NCI-H1092 (cell line): ENCODE measurements at places on chromosomes 5 and 9.

DNA sequence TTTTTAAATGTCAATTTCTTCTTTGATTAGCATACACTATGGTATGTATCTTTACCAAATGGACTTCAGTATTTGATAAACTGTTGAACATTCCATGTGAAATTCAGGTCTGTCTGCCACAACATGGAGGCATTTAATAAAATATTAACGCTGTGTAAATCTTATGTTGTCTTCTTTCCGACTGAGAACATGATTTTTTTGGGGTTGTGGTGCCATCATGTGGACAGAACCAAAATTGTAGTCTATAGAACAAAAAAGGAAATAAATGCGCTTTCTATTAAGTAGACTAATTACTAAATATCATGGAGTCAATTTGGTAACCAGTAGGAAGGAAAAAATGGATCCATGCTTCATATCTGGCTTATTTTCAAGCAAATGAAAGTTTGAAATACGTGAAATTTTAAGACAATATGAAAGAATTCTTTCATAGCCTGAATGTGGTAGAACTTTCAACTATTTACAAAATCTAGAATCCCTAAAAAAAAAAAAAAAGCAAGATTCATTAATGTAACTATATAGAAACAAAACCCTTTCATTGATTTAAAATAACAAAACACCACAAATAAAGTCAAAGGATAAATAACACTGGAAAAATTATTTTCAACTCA, 2.8 kb upstream of the PLK2 start:
- no peak for DNase-seq

DNA sequence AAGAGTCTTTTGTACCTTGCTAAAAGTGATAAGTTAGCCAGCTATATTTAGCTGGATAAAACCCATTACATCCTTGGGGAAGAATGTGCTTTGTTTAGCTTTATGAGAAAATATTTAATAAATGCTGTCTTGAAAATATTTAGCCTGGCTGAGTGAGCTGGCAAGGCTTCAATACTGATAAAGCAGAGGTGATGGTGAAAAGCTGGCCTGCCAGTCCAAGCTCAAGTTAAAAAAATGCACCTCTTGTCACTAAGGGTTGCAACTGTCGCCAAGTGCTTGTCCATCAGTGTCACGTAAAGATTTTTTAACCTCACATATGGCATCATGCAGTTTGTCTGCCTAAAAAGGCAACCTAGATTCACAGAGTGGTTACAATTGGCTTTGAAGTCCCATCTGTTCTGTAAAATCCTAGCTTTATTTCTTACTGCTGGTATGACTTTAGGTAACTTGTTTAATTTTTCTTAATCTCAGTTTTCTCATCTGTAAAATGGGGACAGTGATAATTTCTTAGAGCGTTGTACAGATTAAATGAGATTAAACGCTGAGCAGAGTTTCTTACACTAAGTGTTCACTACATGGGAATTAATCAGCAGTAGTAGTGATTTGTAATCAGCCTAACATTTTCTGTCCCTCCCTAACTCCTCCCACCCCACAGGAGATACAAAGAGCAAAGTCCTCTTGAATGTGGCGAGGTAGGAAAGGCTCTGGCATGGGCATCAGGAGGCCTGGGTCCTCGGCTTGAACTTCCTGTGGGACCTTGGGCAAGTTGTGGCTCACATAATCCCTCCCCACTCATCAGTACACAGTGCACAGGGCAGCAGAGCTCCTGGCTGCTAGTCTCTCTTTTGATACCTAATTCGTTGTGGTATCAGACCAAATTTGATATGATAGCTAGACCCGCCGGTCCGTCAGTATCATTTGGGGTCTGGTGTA, 48.7 kb downstream of the PIK3R1 start:
- no peak for DNase-seq

DNA sequence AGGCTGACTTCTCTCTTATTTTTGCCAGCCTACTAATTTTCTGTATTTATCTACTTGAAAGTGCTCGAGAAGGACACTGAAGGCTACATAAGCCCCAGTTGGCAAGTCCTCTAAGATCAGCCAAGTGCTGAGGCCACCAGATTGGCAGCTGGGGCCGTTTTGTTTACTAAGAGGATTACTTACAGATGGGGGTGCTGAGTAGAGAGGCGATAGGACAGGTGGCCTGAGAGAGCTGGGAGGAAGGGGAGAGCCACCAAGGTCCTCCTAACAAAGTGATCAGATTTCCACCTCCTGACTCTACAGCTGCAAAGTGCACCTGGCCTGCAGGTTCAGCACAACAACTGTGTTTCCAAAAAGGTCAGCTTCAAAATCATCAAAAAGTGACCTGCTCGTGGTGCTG, 32.9 kb downstream of the FRMD3 start:
- DNase-seq = peak; percentile 80

GRCh38 chr9:83419961-83420360, 118.2 kb downstream of the FRMD3 start:
- DNase-seq = no peak

- no peak for DNase-seq
These were observed 30.0 kb downstream of the TRIP13 start for GRCh38 chr5:922436-923280.

GRCh38 chr5:1441166-1441865, 3.9 kb downstream of the SLC6A3 start:
- no peak for DNase-seq

- DNase-seq = no peak
These were observed 64.7 kb downstream of the GABBR2 start for GRCh38 chr9:98644011-98644410.

DNA sequence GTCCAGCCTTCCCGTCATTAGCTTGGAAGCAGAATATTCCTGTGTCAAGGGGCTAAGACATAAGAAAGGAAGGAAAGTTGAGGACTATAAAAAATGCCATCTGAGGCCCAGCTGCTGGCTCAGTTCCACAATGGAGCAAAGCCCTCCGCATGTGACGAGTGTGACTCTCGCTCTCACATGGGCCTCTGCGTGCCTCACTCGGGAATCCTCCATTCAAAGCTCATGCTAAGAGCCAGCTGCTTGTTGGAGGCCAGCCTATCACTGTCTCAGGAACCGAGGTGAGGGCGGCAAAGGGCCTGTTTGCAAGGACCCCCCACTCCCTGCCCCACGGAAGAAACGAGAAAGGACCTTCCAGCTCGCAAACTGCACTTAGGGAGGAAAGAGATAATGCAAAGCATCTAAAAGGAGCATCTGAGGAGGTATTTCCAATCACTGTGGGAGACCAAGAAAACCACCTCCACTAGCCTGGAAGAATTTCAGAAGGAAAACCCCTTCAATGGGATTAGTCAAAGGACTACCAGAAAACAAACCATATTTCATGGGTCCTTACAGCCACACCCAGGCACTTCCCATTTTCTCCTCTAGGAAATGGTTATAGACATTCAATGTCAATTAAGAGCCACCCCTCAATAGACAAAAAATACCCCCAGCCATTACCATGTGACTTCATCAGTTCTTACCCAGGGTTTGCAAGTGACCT, 95.3 kb downstream of the PRRT1B start:
- DNase-seq = no peak

DNA sequence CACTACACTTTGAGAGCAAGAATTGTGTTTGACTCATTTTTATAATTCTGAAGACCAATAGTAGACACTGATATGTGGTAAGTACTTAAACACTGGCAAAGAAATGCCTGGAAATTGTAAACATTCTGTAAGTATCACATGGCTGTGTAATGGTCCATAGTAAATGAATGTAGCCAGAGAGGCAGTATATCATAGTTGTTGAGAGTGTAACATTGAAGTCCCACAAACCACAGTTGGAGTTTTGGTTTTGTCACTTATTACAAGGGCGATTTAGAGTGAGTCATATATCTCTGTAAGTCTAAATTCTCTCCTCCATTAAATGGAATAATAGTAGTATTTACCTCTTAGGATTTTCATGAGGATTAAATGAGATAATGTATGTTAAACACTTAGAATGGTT, 181.1 kb upstream of the MEF2C start:
- no peak for DNase-seq

DNA sequence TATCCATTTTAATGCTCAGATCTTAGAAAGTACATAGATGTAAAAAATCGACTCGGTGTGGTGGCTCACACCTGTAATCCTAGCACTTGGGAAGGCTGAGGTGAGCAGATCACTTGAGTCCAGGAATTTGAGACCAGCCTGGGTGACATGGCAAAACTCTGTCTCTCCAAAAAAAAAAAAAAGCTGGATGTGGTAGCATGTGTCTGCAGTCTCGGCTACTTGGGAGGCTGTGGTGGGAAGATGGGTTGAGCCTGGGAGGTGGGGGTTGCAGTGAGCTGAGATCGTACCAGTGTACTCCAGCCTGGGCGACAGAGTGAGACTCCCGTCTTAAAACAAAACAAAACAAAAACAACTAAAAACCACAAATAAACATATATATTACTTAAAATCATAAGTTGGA, 61.4 kb downstream of the RASA1 start:
- no peak for DNase-seq

- no peak for DNase-seq
These were observed 28.1 kb upstream of the SYNPO start for GRCh38 chr5:150612405-150612804.

GRCh38 chr5:61303346-61303745, 28.7 kb upstream of the ZSWIM6 start:
- no peak for DNase-seq

DNA sequence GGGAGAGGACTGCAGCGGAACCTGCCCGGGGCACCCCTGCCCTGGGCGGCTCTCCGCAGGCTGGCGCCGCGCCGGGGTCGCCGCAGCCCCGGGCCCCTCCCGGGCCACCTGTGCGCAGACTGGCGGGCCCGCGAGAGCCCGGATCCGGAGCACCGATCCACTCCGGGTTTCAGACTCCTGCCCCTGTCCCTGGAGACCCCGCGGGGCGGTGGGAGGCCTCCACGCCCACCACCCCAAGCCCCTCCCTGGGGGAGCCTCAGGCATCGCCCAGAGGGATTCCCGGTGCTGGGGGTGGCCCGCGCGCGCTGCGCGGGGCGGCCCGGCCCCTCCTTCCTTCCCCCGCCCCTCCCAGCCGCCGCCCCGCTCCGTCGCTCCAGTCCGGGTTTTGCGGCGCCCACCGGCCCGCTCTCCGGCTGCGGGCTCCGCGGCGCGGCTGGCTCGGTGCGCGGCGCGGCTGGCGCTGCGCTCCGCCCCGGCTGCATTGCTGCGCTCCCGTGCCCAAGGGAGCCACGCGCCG, at the start of gene UNC5A:
Gene UNC5A, plus strand, starts transcription at position 479 of the 517 bp plus-strand sequence. CDS start 192 bp downstream, outside the sequence.
- DNase-seq = peak; percentile 58

- DNase-seq = no peak
These were observed 34.8 kb upstream of the DENND1A start for GRCh38 chr9:123964761-123965160.

- peak; percentile 60 for DNase-seq
These were observed 66.7 kb downstream of the PCDH1 start for GRCh38 chr5:141811287-141812155.

- no peak for DNase-seq
These were observed 42.4 kb downstream of the FYB1 start for GRCh38 chr5:39176759-39177630.

- DNase-seq = no peak
These were observed 33.9 kb downstream of the UNC5A start for GRCh38 chr5:176844281-176844680.

- DNase-seq = no peak
These were observed 94.2 kb downstream of the CRB2 start for GRCh38 chr9:123450098-123450770.

DNA sequence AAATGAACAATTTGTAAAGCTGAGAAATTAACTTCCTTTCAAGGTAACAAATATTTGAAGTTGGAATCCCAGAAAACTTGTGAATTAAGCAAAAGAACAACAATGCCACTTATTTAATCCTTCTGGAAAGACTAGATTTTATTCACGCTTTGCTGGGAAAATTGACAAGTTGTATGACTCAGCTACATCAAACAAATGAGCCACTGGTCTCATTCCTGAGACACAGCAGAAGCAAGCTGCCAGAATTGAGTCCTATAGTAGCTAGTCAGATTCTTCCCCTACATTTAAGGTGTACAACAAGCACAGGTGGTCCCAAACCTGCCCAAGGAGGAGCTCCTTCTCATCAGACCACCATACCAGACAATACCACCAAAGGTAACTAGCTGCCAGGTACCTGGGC, 280.7 kb downstream of the SPOCK1 start:
- no peak for DNase-seq
